ENCODE measurements at places on chromosomes 7 and 10.

GRCh38 chr7:100483722-100484672 lies at the start of gene NYAP1:
NYAP1 (plus strand) TSS chr7:100483927; CDS start chr7:100485312, 1,385 bp downstream.
- peak; percentile 59 for DNase-seq

GRCh38 chr10:91976317-91977051 lies 52.9 kb downstream of the BTAF1 start:
- no peak for DNase-seq

DNA sequence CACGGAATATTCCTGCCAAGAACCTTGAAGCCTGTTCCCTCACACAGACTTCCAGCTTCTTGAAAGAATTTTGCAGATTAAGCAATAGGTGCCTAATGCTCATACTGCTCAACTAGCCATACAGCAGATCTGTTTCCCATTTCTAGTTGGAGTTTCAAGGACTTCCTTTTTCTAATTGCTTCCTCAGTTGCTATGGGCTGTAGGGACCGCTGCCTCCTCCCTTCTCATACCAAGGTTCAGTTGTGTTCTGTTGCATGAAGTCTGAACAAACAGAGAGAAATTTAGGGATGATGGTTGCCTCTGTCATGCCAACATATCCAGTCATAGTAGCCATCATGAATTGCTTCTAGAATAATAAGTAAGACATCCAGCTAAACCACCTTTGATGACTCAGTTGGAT lies 6.8 kb downstream of the ITGA8 start:
- DNase-seq, result no peak

DNA sequence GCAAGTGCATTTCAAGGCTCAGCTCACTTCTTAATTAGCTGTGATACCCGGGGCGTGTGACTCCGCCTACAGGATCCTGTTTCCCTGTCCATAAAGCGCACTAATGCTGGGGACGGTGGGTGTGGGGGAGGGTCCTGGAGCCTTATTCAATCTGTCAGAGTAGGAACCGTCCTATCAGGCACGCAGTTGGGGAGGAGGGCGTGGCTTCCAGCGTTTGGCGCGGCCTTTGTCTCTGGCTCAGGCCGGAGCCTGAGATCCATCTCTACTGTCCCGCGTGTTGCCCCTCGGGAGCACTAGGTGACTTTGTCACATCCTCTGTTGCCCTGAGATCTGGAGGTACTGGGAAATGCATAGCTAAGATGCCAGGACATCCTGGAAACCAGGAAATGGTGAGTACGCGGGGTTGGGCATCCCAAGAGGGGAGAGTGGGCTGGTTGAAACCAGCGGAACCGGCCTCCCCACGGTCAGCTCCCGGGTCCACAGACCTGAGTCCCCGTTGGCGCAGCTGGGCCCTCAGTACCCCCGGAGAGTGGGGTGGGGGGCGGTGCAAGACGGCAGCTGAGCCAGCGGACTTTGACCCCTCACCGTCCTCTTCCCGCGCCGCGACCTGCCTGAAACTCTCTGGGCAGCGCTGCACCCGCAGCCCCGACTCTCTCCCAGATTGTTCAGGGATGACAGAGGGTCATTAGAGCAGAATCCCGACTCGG lies 104.4 kb upstream of the ZNF92 start:
- peak; percentile 39 for DNase-seq

Measured in stimulated activated CD4-positive, alpha-beta T cell treated with anti-CD3 and anti-CD28 coated beads, Interleukin-2, amount 100 ng/mL, for 24 hours (primary cell).